ENCODE measurements at places on chromosomes 1 and 21.

DNA sequence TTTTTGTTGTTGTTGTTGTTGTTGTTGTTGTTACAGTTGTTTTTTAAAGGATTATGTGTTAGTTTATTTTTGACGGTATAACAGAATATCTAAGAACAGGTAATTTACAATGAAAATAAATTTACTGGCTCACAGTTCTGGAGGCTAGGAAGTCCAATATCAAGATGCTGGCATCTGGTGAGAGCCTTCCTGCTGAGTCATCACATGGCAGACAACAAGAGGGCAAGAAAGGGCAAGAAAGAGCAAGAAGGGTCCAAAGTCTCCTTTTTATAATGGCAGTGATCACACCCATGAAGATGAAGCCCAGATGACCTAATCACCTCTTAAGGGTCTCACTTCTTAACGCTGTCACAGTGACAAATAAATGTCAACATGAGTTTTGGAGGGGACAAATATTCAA is 142.1 kb downstream of the NEGR1 start:
- DNase-seq, result no peak

GRCh38 chr1:153566414-153567371 is 1.0 kb upstream of the S100A2 start:
- DNase-seq, result no peak

GRCh38 chr21:44795342-44795741 is 6.3 kb downstream of the UBE2G2 start:
- no peak for DNase-seq

DNA sequence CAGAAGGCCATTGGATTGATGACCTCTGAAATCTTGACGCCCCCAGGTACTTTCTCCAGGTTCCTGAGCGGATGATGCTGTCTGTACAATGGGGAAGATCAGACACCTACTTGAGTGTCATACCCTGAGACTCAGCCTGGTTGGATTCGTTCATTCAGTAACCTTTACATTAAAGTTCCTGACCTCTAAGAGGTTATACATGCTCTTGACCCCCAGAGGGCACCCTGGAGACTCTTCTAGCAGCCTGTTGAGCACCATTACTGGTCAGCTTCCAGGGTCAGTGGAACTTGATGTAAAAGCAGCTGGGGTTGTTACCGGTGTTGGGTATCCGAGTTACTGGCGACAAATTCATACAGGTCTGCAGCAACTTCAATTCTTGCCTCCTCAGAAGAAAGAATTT is 114.3 kb upstream of the ZNF678 start:
- no peak for DNase-seq

DNA sequence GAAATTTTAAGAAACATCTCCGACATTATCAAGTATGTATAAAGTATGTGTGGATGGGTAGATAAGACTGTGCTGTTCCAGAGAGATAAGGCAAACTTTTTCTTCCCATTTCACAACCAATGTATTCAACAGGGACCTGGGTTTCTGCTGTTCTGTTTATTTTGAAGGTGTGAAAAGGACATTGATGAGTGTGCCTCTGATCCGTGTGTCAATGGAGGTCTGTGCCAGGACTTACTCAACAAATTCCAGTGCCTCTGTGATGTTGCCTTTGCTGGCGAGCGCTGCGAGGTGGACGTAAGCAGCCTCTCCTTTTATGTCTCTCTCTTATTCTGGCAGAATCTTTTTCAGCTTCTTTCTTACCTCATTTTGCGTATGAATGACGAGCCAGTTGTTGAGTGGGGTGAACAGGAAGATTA is 174.0 kb downstream of the CRB1 start:
- DNase-seq, result no peak

- no peak for DNase-seq
Observed at GRCh38 chr1:64581135-64581842, 111.4 kb downstream of the CACHD1 start.

GRCh38 chr1:198641966-198642668 is 3.3 kb downstream of the PTPRC start:
- no peak for DNase-seq

DNA sequence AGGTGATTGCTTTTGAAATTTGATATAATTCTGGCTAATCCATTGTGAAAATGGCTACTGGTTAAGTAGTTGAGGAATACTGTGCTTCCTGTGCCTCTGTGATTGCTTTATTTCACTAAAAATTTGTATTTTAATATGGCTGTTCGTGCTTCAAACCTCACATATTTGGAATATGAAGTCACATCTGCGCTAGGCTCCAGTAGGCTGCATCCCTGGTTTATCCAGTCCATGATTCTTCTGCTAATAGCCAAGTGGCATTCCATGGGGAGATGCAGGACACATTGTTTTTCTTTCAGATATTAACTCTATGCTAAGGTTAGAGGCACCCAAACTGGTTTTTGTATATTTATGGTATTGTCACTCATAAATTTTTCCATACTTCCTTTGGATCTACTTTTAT is 25.9 kb downstream of the DNM3 start:
- no peak for DNase-seq

DNA sequence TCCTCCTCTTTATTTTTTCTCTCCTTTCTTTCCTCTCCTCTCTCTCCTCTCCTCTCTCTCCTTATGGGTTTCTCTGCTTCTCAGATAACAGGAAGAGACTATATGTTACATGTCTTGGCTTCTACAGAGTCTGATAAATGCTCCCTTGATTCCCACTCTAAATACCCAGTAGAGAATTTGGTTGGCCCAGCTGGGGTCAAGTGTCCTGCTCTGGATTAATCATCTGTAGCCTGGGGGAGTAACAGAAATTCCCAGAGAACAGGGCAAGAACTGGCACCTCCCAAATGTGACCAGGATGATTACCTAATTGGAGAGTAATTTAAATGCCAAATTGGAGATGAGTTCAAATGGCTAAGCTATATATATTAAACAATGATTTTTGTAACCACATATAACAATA is 146.1 kb upstream of the LMO4 start:
- DNase-seq, result no peak

DNA sequence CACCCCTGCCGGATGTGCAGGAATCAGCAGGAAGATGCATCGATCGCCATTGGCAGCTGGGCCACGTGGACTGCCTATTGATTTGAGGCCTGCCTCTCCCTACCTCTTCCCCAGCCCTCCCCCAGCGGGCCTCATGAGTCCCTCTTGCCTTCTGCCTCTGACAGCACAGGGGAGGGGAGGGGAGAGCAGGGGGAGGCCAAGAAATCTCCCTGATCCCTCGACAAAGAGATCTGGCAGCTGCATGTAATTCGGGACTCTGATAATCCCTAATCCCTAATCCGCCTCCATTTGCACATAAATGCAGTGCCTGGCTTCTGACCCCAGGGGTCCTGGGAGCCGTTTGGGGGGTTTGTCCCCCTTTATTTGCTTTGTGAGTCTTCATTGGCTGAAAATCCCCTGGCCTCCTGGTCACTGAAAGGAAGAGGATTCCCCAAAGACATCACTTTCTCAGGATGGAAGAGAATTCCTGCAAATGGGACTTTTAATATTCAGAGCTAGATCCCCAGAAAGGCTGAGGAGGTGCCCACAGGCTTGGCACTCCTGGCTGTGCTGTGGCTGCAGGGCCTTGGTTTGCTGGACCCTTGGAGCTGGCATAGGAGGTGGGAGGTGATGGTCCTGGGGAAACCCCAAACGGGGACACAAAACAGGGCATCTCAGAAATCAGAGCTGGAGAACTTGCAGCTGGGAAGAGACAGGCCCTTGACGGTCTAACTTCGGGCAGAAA is 239.4 kb upstream of the POU3F1 start:
- no peak for DNase-seq

GRCh38 chr1:111967886-111968285 is 21.6 kb downstream of the KCND3 start:
- no peak for DNase-seq

- DNase-seq, result no peak
Observed at GRCh38 chr1:176033474-176033873, 173.6 kb downstream of the COP1 start.

DNA sequence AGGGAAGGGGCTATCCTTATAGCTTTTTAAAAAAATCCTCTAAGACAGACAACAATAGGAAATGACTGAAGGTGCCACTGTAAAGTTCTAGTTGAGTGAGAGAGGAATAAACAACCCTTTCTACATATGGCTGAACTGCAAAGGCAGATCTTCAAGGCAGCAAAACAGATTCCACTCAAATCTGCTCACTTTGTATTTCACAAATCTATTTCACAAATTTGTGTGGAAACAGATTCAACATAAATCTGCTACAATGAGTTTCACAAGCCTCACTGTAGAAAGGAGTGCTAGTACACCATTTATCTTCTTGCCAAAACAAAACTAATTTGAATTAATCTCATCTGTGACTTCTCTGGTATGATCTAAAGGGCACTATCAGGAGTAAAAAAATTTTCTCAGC is 451.3 kb downstream of the PLA2G4A start:
- no peak for DNase-seq

Data from cortex of kidney (tissue), 1 donor.